ENCODE measurements at places on chromosomes 4 and X.

DNA sequence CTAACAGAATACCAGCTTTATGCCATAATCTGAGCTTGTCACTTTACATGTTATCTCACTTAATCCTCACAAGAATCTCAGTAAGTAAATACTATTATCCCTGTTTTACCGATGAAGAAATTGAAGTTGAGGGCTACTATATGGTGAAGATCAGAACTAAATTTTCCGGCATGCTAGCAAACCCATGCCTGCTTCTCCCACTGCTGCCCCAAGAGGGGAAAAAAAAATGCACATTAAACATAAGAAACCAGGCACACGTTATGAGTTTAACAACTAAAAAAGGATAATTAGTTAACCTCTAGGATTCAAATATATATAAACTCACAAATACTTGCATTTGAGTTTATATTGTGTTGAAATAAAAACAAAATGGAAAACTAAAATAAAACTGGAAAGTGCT is 10.8 kb downstream of the SLC10A7 start:
- no peak for DNase-seq

GRCh38 chr4:10173037-10173753 is 56.6 kb upstream of the WDR1 start:
- peak; percentile 42 for DNase-seq

- DNase-seq, result peak; percentile 40
Observed at GRCh38 chr4:109302361-109303139, at the start of gene COL25A1. COL25A1 (minus strand) TSS chr4:109302658.

DNA sequence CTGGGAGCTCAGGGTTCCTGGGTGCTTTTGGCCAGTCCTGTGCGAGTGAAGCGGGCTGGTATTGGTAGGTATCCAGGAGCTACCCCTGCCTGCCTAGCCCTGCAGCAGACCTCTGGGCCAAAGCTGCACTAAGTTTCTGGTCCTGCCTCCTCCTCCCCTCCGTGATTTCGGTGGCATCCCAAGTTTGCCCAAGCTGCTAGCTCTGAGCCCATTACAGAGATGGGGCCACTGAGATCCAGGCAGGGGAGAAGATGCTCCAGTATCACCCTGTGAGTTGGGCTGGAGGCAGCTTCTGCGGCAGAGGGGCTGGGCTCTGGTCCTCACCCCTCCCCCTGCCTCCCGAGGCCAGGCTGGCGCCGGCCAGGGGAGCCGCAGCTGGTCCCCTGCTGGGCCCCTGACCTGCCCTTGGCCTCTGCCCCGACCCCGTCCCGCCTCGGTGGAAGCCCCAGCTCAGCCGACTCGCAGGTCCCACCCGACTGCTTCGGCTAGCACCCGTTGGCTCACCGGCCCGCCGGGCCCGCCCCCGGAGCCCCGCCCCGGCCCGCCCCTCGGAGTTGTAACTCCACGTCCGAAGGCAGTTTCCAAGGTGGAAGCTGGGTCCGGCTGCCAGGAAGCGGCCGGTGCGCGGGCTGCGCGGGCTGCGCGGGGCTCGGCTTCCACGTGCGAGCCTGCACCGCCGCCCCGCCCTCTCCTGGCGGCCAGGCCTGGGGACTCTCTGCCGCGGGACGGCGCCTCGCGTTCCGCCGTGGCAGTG is at the start of gene DUSP9:
Gene DUSP9 (plus strand): TSS at position 584 of the 754 bp plus-strand sequence. CDS start 751 bp downstream, outside the sequence.
- DNase-seq, result no peak

DNA sequence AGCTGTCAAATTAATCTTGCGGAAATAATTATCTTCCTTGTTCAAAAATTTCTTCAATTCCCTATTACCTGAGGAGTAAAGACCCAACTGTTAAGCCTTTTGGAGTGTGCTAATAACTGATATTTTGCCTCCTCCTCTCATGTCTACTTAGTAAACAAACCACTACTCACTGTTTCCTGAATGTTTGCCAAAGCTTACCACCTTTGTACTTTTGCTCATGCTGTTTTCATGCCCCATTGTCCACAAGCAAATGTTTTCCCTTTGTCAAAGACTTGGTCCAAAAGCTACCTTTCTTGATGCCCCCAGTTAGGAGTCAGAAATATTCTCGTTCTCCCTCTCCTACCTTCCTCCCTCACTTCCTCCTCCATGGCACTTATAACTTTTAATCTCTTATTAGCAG is 226.1 kb downstream of the ENOX2 start:
- DNase-seq, result peak; percentile 72

- no peak for DNase-seq
Observed at GRCh38 chr4:56619816-56620215, 61.3 kb downstream of the HOPX start.

DNA sequence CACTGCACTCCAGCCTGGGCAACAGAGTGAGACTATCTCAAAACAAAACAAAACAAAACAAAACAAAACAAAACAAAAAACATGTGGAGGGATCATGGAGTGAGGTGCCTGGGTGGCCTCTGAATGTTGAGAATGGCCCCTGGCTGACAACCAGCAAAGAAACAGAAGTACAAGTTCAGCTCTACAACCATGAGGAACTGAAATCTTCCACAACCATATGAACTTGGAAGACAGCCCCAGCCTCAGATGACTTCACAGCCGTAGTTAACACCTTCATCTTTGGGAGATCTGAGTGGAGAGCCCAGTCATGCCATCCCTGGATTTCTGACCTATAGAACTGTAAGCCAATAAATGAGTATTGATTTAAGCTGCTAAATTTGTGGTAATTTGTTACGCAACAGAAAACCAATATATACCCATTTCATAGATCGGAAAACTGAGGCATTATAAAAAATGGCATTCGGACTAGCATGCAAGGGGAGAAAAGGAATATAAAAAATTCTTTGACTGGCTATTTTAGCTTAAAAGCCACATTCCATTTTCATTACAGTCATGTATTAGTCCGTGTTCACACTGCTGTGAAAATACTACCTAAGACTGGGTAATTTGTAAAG is 138.7 kb upstream of the RAPGEF2 start:
- DNase-seq, result no peak

GRCh38 chr4:7772711-7773385 is 166.8 kb downstream of the AFAP1 start:
- peak; percentile 39 for DNase-seq

- no peak for DNase-seq
Observed at GRCh38 chrX:20471483-20471882, 204.8 kb upstream of the RPS6KA3 start.

DNA sequence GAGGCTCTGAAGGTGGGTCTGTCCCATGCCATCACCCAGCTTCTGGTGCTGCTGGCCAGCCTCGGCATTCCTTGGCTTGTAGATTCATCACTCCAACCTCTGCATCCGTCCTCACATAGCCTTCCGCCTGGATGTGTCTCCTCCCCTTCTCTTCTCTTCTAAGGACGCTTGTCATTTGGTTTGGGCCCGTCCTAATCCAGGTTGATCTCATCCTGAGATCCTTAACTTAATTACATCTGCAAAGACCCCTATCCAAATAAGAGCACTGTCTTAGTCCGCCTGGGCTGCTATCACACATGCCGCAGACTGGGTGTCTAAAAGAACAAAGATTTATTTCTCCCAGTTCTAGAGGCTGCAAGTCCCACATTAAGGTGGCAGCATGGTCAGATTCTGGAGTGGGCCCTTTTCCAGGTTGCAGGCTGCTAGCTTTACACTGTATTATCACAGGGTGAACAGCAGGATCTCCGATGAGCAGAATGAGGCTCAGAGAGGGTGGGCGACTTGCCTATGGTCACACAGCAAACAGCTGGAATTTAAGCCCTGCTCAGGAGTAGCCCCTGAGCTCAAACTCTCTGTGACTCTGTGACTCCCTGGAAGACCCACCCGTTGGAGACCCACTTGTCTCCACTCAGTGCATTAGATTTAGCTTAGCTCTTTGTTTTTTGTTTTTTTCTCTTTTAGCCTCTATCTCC is 113.1 kb downstream of the STK32B start:
- no peak for DNase-seq

GRCh38 chr4:152920768-152921167 is 15.4 kb upstream of the FHDC1 start:
- DNase-seq, result peak; percentile 31

GRCh38 chr4:7273738-7274297 is 81.5 kb downstream of the SORCS2 start:
- no peak for DNase-seq

DNA sequence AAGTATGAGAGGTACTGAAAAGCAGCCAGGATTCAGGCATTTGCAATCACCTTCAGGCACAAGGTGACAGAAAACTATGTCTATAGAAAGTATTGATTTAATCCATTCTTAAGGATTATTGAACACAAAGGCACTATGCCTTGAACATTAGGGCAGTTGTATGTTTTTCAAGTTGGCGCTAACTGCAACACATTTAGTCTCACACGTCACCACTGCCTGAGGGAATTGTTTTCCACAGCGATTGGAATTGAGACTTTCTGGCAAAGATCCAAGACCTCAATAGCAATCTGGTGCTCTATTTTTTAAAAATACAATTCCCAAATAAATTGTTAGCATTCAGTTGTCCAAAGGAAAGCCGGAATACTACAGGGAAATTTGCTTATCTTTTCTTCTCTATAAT is 52.7 kb upstream of the FTHL17 start:
- peak; percentile 9 for DNase-seq

GRCh38 chrX:144896323-144896722 is 351.0 kb upstream of the SPANXN1 start:
- DNase-seq, result peak; percentile 0

DNA sequence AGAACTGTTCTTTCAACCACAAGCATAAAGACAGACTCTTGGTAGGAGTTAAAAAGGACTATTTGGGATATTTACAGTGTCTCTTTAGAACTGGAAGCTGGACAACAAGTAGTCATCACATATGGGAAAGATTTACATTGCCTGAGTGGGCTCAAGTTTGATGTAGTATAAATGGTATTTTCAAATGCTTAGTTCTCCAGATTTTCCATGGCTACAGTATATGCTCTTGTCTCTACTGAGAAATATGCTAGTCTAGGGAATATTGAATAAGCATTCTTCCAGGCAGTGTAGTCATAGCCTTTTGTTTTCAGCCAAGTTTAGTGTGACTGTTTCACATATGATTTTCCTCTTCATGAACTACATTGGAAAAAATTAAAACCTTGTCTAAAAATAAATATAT is 315.6 kb downstream of the ARHGAP24 start:
- no peak for DNase-seq

GRCh38 chr4:176799653-176800052 is 6.9 kb upstream of the VEGFC start:
- no peak for DNase-seq

- no peak for DNase-seq
Observed at GRCh38 chrX:110143454-110144210, 140.7 kb downstream of the TMEM164 start.

DNA sequence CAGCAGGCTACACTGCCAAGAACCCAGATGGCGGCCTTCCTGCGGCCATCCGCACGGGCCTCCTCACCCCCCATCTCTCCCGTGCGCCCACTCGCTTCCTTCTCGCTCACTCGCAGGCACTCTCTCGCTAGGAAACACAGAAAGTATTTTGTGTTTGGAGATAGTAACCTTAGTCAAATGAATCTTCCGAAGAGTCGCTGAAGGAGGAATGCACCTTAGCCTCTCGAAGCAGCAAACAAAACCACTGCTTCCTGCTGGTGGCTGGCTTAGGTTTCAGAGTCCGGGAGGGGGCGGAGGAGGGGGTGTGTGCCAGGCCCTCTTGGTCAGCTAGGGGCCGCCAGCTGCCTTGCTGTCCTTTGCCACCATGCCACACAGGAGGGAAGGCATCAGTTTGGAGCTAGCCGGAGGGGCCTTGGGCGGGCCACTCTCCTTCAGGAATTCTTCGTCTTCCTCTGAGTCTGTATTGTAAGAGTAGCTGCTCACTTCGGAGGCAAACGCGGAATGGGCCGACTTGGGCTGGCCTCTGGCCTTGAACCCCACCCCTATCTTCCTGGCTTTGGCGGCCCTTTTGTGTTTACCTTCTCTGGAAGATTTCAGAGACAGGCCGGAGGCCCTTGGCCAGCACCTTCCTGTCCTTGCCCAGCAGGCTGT is 73.2 kb upstream of the UCP1 start:
- peak; percentile 29 for DNase-seq

DNA sequence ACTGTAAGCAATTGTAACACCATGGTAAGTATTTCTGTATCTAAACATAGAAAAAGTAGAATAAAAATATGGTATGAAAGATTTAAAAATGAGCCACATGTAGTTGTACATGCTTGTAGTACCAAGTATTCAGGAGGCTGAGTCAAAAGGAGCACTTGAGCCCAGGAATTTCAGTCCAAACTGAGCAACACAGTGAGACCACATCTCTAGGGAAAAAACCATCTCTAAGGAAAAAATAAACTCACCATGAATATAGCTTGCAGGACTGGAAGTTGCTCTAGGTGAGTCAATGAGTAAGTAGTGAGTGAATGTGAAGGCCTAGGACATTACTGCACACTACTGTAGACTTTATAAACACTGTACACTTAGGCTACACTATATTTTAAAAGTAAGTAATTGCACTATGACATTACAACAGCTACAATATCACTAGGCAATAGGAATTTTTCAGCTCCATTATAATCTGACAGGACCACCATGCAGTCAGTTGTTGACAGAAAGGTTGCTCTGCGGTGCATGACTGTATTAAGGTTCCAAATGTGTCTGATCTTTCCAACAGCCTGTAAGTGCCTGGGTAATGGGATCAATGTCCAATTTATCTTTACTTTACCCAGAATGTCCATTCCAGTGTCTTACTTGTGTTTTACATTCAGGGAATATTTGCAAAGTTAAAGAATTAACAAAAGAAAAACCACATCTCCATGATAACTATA is 28.9 kb upstream of the LRBA start:
- DNase-seq, result no peak

- peak; percentile 81 for DNase-seq
Observed at GRCh38 chr4:152415980-152416379, 119.9 kb downstream of the FBXW7 start.

All from renal cortical epithelial cell (primary cell).